ENCODE measurements at places on chromosomes 5 and 9. TPM values are rescaled to one million over a fixed set of nuclear protein-coding genes. Genes with fewer than 3 reads are reported as not detected.

The SLC6A7 gene
- polyA plus RNA-seq = not detected

DNA sequence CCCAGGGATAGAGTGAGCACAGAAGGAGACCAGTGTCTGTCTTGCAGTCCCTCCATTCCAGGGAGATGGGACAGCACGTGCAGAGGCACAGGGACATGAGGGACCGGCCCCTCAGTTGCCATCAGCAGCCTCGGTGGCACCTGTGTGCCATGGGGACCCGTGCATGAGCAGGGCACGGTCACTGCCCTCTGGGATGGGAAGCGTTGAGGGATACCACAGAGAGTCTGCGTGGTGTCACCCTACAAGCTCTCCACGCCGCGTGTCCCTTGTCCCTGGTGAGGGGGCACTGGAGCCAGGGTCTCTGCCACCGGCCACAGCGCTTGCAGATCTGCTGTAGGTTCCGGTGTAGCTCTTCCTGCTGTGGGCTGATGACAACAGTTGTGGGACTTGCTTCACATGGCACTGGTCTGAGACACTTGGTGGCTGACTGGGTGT lies 108.1 kb downstream of the CACNA1B start:
- no peak for DNase-seq
- no peaks in the 10 kb centered on the region for H3K4me1 ChIP-seq
- no peak overlapping the region for H3K27ac ChIP-seq
- H3K36me3 ChIP-seq = no peaks in the 10 kb centered on the region

The C1QTNF2 gene
- 1.4 TPM for polyA plus RNA-seq

The LOX gene
- 3.4 TPM for polyA plus RNA-seq

DNA sequence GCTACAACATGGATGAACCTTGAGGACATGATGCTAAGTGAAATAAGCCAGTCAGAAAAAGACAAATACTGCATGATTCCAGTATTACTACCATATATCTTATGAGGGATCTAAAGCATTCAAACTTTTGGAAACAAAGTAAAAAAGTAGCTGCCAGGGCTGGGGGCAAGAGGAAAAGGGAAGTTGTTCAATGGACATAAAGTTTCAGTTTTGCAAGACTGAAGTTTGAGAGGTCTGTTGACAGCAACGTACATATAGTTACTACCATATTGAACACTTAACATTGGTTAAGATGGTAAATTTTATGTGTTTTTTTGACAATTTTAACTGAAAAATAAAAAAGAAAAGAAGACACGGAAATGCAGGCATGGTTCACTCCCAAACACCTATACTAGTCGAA lies 77.6 kb downstream of the MAPKAP1 start:
- no peaks in the 10 kb centered on the region for H3K36me3 ChIP-seq
- no peak for DNase-seq
- peaks cover 15% of the 10 kb centered on the region for H3K4me1 ChIP-seq
- no peak overlapping the region for H3K4me3 ChIP-seq

- H3K27ac ChIP-seq = no peak overlapping the region
- H3K4me1 ChIP-seq = no peaks in the 10 kb centered on the region
- no peak overlapping the region for H3K4me3 ChIP-seq
- no peak for DNase-seq
Observed at GRCh38 chr5:91434348-91434747, 51.2 kb upstream of the ARRDC3 start.

The CRHBP gene
- polyA plus RNA-seq = 67.7 TPM

The NR2F1 gene
- 22.8 TPM for polyA plus RNA-seq

DNA sequence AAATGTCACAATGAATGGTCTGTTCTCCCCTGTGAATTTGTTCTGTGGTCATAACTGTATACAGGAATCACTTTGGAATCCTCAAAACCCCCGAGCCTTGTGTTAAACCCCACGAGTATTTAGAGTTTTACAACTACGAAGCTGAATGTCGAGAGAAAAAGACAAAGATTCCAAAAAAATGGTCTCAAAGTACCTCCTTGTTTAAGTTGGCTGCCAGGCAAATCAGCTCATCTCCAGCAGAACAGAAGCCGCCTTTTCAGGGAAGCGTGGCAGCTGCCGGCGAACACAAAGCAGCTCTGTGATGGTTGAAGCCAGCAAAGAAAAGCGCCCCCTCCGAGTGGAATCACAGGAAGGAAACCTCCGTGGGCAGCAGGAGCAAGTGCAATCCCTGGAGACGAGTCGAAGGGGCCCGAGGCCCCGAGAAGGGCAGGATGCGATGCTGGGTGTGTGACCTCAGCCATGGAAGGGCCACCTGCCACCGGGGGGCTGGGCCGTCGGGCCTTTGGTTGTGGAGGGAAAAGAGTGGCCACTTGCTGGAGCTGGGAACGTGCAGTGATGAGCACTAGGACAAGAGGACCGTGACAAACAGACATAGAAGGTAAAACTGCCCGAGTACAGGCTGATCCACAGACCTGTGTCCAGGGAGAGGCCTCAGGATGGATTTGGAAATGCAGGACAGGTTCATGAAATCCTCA lies 706.4 kb downstream of the SEMA5A start:
- no peak for DNase-seq
- no peaks in the 10 kb centered on the region for H3K27me3 ChIP-seq
- H3K27ac ChIP-seq = no peak overlapping the region
- no peaks in the 10 kb centered on the region for H3K4me1 ChIP-seq
- H3K36me3 ChIP-seq = no peaks in the 10 kb centered on the region

DNA sequence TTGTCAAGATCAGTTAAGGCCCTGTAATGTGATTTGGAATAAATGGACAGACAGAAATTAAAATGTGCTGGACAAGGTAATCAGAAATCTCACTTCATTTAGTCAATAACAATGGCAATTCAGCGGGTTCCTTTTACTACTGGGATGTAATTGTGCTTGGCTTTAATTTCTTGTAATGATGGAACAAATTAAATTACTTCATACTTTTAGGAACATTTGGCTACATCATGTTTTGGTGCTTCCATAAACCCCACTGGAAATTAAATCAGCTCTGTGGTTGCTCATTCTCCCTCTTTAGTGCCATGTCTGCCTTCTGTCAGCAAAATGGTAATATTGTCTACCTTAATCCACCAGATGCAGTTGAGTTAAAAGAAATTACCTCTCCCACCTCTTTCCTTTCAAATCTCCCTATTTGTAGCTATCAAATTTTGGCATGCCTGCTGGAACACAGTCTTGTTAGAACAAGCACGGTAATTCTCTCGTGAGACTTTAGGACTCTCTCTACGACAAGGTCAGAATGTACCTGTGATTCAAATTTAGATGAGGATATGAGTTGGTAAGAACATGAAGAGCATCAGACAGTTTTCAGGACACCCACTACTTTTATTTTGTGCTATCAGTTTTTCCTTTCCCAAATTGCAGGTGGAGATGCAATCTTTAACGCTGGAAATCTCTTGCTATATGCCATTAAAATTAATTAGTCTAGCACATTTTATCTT lies 476.3 kb downstream of the RAB3C start:
- H3K36me3 ChIP-seq = no peaks in the 10 kb centered on the region
- no peak for DNase-seq
- H3K4me1 ChIP-seq = peaks cover 2% of the 10 kb centered on the region
- no peak overlapping the region for H3K4me3 ChIP-seq
- no peak overlapping the region for H3K27ac ChIP-seq

The POMT1 gene
- 32.3 TPM for polyA plus RNA-seq

- H3K27me3 ChIP-seq = peaks cover 11% of the 10 kb centered on the region
- no peaks in the 10 kb centered on the region for H3K4me1 ChIP-seq
- peak; percentile 45 for DNase-seq
- peak overlapping the region; percentile 52 for H3K27ac ChIP-seq
Observed at GRCh38 chr9:20620650-20621470, 1.4 kb downstream of the MLLT3 start.

GRCh38 chr9:80878556-80878955 lies 810.8 kb downstream of the TLE1 start:
- no peaks in the 10 kb centered on the region for H3K4me1 ChIP-seq
- no peaks in the 10 kb centered on the region for H3K27me3 ChIP-seq
- no peak overlapping the region for H3K27ac ChIP-seq
- no peak overlapping the region for H3K4me3 ChIP-seq

- no peak for DNase-seq
- H3K4me3 ChIP-seq = no peak overlapping the region
- no peaks in the 10 kb centered on the region for H3K27me3 ChIP-seq
- no peaks in the 10 kb centered on the region for H3K4me1 ChIP-seq
Observed at GRCh38 chr5:88743231-88743834, 139.7 kb downstream of the MEF2C start.

The ZDHHC11B gene
- polyA plus RNA-seq = 4.4 TPM

The SH3GL2 gene
- 20.0 TPM for polyA plus RNA-seq

The NDST1 gene
- 11.7 TPM for polyA plus RNA-seq

DNA sequence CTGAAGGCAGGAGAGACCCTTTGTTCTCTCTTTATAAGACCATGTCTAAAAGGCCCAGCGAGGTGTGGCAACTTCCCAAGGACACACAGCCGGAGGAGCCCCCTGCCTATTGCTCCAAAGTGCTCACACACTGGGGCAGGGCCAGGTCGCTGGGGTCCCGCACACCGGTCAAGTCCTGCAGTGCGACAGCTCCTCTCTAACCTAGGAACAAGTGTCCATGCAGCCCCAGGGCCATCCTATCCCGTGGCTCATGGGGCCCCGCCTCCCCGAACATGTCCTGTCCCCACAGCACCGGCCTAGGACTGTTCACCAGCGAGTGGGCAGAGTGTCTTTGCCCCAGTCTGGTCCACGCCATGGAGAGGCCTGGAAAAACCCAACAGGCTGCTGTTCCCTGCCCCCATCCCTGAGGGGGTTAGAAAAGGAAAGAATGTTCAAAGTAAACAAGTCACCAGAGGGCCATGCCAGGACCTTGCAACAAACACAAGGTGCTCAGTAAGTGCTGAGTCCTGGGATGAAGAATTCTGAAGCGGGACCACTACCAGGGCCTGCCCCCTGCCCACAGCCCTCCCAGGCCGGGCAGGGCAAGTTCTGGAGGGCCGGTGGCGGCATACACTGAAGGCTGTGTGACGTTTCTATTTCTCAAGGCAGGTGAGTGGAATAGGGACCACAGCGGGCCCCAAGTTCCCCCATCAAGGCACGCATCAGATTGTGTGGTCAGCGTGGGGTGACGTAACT lies 938 bp downstream of the NINJ1 start:
- peak overlapping the region; percentile 68 for H3K4me3 ChIP-seq
- peak; percentile 42 for DNase-seq
- H3K4me1 ChIP-seq = peaks cover 62% of the 10 kb centered on the region
- no peaks in the 10 kb centered on the region for H3K36me3 ChIP-seq
- H3K27ac ChIP-seq = peak overlapping the region; percentile 97

GRCh38 chr5:126918615-126918957 lies 111.8 kb downstream of the MARCHF3 start:
- H3K27ac ChIP-seq = no peak overlapping the region
- DNase-seq = no peak
- no peak overlapping the region for H3K4me3 ChIP-seq
- no peaks in the 10 kb centered on the region for H3K36me3 ChIP-seq
- H3K27me3 ChIP-seq = no peaks in the 10 kb centered on the region

DNA sequence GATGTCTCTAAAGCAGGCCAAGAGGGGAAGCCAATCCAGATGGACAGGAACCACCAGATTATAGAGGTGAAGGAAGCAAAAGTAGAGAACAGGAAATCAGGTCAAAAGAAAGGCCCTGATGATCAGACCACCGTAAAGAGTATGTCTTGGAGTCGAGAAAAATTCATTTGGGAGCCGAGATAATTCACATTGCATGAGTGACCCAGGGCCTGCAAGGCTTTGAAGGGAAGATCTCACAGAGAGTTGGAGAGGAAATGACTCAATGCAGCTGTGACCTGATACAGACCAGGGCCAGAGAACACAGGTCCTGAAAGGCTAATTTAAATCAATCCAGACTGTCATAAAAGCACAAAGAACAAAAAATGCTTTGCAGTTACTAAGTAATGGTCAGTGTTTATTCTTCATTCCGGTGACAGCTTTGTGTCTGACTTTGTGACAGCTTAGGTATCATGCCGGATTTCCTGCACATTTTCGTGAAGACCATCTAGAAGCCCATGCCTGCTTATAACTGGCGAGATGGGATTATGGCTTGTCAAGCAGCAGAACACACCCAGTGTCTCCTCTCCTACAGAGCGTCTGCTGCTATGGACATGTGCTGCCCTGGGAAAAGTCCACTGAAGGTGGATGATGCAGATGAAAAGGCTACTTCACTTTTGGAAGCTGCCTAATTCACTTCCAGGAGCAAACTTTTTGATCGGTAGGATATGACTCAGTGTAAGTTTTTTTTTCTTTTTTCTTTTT lies 5.8 kb upstream of the ACTBL2 start:
- no peak overlapping the region for H3K4me3 ChIP-seq
- H3K4me1 ChIP-seq = no peaks in the 10 kb centered on the region
- no peak for DNase-seq

DNA sequence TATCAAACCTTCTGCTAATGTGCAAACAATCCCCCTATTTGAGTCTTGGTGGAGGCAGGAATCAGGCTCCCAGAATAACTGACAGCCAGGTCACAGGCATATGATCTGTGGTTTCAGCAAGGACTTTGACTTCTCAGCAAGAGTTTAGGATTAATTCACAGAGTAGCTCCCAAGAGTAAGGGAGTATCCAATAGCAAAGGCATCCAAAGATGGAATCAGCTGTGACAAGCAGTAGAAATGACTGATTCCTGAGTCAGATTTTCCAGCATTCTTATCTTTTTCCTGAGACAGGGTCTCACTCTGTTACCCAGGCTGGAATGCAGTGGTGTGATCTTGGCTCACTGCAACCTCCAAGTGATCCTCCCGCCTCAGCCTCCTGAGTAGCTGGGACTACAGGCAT lies 108.3 kb downstream of the EPB41L4A start:
- H3K4me3 ChIP-seq = no peak overlapping the region
- no peak for DNase-seq
- no peaks in the 10 kb centered on the region for H3K36me3 ChIP-seq
- H3K4me1 ChIP-seq = no peaks in the 10 kb centered on the region
- H3K27ac ChIP-seq = no peak overlapping the region
- H3K27me3 ChIP-seq = no peaks in the 10 kb centered on the region

The TOR2A gene
- polyA plus RNA-seq = 14.5 TPM

The PITX1 gene
- not detected for polyA plus RNA-seq

- H3K27ac ChIP-seq = no peak overlapping the region
- no peaks in the 10 kb centered on the region for H3K27me3 ChIP-seq
- peaks cover 11% of the 10 kb centered on the region for H3K36me3 ChIP-seq
- no peak overlapping the region for H3K4me3 ChIP-seq
- H3K4me1 ChIP-seq = no peaks in the 10 kb centered on the region
Observed at GRCh38 chr9:93665637-93666438, 89.5 kb downstream of the PHF2 start.

The SLC6A3 gene
- polyA plus RNA-seq = 0.09 TPM

DNA sequence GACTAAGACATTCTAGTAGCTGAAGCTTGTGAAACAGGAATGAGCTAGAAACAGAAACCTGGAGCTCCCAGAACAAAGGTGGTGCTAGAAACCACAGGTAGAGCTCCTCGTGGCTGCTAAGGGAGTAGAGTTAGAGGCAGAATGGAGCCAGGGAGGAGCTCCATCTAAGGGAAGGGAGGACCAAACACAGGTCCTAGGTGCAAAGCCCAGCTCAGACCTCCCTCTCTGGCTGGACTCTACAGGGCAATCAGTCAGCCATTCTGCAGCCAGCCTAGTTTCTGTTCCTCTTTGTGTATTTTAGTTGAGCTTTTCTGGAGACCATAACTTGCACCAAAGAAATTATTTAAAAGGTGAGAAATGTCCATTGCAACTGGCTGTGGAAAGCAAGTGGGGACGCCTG lies 70.4 kb downstream of the CRB2 start:
- peaks cover 2% of the 10 kb centered on the region for H3K4me1 ChIP-seq
- H3K27ac ChIP-seq = no peak overlapping the region
- H3K36me3 ChIP-seq = no peaks in the 10 kb centered on the region
- no peak for DNase-seq
- H3K27me3 ChIP-seq = no peaks in the 10 kb centered on the region
- no peak overlapping the region for H3K4me3 ChIP-seq

Measured in kidney (tissue), 22 donors.